ENCODE measurements at places on chromosomes 12 and 14.
A peak's percentile ranks its signal among the peaks of the same experiment; 100 is the strongest.

- no peak for DNase-seq
Observed at GRCh38 chr14:89408907-89409700, 7.9 kb downstream of the FOXN3 start.

DNA sequence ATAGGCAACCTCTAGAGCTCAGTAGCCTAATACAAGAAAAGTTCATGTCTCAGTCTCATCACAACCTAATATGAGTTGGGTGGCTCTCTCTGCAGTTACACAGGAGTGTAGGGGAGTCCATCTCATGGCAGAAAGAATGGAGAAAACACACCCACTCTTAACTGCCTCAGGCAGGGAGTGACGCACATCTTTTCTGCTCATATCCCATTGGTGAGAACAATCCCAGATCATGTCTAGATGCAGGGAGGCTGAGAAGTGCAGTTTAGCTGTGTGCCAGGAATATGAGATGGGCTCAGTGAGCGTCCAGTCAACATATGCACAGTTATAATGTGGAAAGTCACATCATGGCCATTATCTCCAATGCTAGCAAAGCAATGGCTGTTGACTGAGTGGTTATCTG is 59.3 kb upstream of the KCNA5 start:
- no peak for DNase-seq

- peak; percentile 52 for DNase-seq
Observed at GRCh38 chr12:57837864-57838562, 8.5 kb downstream of the CTDSP2 start.

DNA sequence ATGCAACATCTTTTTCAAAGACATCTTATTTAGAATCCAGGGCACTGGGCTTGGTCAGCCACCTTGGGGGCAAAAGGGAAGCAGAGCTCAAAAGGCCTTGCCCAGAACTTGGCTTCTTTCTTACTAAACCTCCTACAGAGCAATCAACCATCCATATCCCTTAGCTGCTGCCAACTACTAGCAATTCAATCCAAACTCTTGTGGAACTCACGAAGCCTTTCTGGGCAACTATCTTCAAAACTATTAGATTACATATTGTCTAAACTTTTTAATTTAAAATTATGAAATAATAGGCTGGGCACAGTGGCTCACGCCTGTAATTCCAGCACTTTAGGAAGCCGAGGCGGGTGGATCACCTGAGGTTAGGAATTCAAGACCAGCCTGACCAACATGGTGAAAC is 95.5 kb downstream of the PAWR start:
- no peak for DNase-seq

- no peak for DNase-seq
Observed at GRCh38 chr12:84166812-84167211, 745.8 kb downstream of the SLC6A15 start.
